ENCODE measurements at places on chromosomes 2 and 18. TPM values are rescaled to one million over a fixed set of nuclear protein-coding genes. Genes with fewer than 3 reads are reported as not detected.
A peak's percentile ranks its signal among the peaks of the same experiment; 100 is the strongest.

Gene GKN1
- not detected for total RNA-seq

DNA sequence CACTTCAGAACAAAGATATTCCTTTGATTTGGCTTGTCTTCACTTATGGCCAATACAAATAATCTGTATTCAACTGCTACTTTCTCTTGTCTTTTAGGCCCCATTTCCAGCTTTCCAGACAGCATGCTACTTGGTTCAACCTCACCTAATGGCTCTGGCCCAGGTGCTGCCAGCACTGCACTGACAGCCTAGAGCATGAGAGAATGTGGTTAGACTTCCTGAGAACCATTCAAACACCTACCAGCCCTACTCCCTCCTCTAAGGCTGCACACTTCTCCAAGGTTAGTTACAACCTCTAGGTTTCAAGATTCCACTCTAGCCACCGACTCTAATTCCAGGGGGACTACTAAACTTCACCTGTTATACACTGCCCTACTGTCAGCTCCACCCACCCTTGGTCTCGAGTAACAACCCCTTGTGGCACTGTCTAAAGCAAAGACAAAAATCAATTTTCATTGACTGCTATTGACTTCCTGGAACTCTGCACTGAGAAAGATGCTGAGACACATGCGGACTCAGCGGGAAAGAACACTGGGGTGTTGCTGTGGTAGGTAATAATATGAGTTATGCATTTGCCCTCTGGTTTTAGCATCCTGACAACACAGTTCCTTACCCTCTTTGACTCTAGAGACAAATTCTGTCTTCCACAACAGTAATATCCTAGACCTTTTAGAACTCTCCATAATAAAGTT is 38.2 kb downstream of the PLEKHM3 start:
- no peak for DNase-seq

Gene FBXO36
- 2.0 TPM for total RNA-seq

Gene UGT1A4
- not detected for total RNA-seq

Gene CCBE1
- not detected for total RNA-seq

Gene SERPINB11
- not detected for total RNA-seq

DNA sequence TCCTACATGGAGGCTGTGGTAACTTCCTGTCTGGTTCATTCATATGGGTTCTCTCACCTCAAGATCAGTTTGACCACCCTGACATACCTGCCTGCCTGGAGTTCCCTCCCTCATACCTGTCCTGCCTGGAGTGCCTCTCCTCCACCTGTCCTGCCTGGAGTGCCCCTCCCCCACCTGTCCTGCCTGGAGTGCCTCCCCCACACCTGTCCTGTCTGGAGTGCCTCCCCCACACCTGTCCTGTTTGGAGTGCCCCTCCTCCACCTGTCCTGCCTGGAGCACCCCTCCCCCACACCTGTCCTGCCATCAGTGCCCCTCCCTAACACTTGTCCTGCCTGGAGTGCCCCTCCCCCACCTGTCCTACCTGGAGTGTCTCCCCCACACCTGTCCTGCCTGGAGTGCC is 461.9 kb downstream of the PTPRM start:
- DNase-seq, result no peak

- DNase-seq, result peak; percentile 3
Measured at GRCh38 chr2:168697668-168698121, 104.7 kb upstream of the NOSTRIN start.

DNA sequence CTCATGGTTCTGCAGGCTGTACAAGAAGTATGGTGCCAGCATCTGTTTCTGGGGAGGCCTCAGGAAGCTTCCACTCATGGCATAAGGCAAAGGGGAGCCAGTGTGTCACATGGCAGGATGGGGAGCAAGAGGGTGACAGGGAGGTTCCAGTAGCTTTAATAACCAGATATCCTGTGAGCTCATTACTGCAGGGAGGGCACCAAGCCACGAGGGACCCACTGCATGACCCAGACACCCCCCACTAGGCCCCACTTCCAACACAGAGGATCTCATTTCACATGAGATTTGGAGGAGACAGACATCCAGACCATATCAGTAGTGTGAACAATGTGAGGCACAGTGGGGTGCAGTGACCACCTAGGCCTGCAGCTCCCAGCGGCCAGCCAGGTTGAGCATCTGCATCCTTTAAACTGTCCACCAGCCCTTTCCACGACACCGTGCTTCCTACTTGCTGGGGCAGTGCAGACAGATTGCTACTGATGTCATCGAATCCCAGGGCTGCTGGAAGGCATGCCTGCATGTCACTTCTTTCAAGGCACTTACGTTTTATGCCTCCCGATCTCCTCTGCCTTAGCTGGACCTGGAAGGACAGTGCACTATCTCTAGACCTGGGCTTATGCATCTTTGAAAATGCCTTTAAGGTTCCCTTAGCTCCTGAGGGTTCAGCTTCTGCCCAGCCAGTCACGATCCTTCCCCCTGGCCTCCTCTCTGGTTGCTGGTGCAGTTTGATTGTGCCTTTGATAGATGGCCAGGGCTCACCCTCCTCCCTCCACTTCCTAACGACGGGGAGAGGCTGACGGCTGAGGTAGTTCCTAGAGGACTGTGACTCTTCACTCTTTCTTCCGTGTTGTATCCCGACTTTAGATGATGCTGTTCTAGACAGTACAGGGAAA is 174.3 kb downstream of the FAM210A start:
- DNase-seq, result no peak

Gene NEU4
- total RNA-seq, result 0.54 TPM

DNA sequence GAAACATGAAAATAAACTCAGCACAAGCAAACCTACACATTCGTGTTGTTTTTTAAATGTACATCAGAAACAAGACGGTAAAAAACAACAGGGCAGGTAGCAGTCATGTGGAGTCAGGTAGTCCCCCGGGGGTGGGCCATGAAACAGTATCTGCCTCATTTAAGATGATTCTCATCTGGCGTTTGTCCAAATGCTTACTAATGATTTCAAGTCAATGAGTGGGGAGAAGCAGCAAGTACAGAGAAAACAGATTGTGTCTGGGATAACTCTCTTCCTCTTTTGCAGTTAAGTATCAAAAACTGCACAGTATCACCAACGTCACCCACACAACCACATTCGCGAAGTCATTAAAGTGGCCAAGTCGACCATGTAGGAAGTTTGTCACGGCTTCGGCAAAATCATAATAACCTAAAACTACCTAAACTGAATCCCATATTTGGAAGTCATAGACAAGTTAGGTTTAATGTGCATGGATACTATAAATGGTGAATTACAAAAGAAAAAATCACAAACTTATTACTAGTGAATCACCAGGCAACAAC is 1.3 kb downstream of the LAPTM4A start:
- peak; percentile 65 for DNase-seq

- DNase-seq, result no peak
Measured at GRCh38 chr2:163182764-163183354, 344.3 kb upstream of the KCNH7 start.

DNA sequence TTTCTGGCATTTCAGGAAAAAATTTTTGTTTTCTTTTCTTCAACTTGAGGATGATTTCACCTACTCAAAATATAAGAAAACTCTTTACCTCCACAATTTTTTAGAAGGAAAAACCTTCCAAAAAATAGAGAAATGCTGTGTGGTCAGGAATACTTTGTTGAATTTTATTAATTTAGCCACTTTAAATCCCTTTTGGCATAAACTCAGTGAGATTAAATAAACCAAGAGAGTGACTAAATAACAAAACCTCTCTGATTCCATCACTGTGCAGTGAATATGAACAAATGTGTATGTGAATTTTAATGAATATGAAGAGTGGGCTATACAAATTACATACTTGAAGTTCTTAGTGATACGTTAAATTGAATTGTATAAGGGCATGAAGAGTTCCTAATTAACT is 25.8 kb upstream of the CYTIP start:
- DNase-seq, result no peak

DNA sequence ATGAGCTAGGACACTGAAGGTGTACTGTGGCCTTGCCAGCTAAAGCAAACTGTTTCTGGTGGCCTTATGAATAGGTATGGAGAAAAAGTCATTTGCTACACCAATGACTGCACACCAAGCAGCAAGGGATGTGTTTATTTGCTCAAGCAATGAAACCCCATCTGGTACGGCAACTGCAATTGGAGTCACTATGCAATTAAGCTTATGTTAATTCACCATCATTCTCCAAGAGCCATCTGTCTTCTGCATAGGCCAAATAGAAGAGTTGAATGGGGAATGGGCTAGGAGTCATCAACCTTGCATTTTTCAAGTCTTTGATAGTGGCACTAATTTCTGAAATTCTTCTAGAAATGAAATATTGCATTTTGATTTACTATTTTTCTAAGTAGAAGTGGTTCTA is 372.0 kb downstream of the KCNJ3 start:
- DNase-seq, result no peak

Gene FN1
- total RNA-seq, result 0.11 TPM

DNA sequence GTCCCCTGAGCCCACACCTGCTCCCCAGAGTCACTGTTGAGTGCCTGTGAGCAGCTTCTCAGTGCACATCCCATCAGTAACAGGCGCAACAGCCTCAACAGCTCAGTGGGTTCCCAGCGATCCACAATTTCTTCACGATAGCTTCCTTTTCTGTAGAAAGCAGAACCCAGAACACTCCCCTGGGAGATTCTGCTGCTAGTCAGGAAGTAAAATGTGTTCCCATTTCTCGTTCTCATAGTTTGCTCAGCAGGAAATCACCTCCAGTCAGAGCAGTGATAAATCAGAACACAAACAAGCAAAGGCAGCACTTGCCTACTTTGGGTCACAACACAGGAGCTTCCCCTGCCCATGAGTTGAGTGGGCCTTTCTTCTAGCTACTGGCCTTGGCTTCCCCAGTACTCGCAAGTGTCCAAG is 48.9 kb upstream of the ATG16L1 start:
- no peak for DNase-seq

GRCh38 chr2:216717491-216717901 is 22.1 kb upstream of the IGFBP5 start:
- DNase-seq, result no peak

- peak; percentile 57 for DNase-seq
Measured at GRCh38 chr2:39377226-39377939, 59.7 kb downstream of the MAP4K3 start.

GRCh38 chr2:149441255-149441654 is 110.9 kb downstream of the LYPD6 start:
- DNase-seq, result no peak

Gene STARD7
- total RNA-seq, result 145 TPM
